ENCODE measurements at places on chromosomes 4 and X. TPM values are rescaled to one million over a fixed set of nuclear protein-coding genes. Genes with fewer than 3 reads are reported as not detected.

- no peak overlapping the region for H3K4me3 ChIP-seq
- H3K4me1 ChIP-seq, result no peaks in the 10 kb centered on the region
- H3K27me3 ChIP-seq, result peaks cover 34% of the 10 kb centered on the region
- no peak for DNase-seq
Measured at GRCh38 chrX:24305905-24306304, 8.0 kb downstream of the SUPT20HL2 start.

- H3K4me1 ChIP-seq, result peaks cover 8% of the 10 kb centered on the region
- H3K27ac ChIP-seq, result no peak overlapping the region
- peaks cover 56% of the 10 kb centered on the region for H3K36me3 ChIP-seq
Measured at GRCh38 chr4:153293742-153294057, 50.8 kb upstream of the MND1 start.

DNA sequence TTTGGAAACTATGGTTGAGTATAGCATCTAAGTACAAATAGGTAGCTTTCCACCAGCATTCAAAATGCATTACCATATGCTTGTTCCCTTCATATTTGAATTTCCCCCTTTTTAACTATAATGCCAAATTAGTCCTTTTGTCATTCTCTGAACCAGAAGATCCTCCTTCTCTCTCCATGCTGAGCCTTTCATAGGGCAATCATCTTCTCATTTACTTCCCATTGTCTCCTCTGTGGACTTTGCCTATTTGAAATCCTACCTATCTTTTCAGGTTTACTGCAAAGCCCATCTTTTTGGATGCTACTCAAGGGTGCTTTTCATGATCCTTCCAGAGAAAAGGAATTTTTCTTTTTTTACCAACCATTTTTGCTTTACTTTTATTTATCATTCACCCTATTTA, 54.7 kb downstream of the DKK2 start:
- DNase-seq, result no peak
- H3K27ac ChIP-seq, result no peak overlapping the region
- H3K36me3 ChIP-seq, result peaks cover 12% of the 10 kb centered on the region
- no peaks in the 10 kb centered on the region for H3K27me3 ChIP-seq

DNA sequence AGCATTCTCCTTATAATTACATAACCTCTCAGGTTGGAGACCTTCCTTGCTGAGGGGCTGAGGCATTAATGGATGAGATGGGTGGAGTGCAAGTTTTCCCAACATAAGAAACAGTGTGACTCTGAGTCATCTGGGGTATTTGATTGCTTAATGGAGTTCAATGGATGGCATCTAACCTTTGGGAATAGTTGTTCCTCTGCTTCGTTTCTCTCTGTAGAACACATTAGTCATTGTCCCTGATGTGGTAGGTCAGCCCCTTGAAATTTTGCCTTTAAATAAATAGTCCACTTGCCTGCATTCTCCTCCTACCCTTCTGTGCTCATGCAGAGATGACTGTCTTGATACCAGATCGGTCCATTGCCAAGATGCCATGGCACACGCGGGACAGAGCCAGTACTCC, 38.6 kb downstream of the SLITRK2 start:
- no peaks in the 10 kb centered on the region for H3K36me3 ChIP-seq
- no peak overlapping the region for H3K27ac ChIP-seq
- H3K4me1 ChIP-seq, result no peaks in the 10 kb centered on the region
- no peak overlapping the region for H3K4me3 ChIP-seq
- no peaks in the 10 kb centered on the region for H3K27me3 ChIP-seq

GRCh38 chr4:96827086-96827485, 987.2 kb downstream of the PDHA2 start:
- H3K27ac ChIP-seq, result no peak overlapping the region
- no peak for DNase-seq
- H3K27me3 ChIP-seq, result no peaks in the 10 kb centered on the region
- no peak overlapping the region for H3K4me3 ChIP-seq
- no peaks in the 10 kb centered on the region for H3K36me3 ChIP-seq
- H3K4me1 ChIP-seq, result no peaks in the 10 kb centered on the region

Gene FGB
- not detected for total RNA-seq

GRCh38 chr4:26891054-26891453, 30.4 kb downstream of the STIM2 start:
- H3K36me3 ChIP-seq, result no peaks in the 10 kb centered on the region
- no peak overlapping the region for H3K4me3 ChIP-seq
- no peak overlapping the region for H3K27ac ChIP-seq
- H3K4me1 ChIP-seq, result no peaks in the 10 kb centered on the region
- H3K27me3 ChIP-seq, result no peaks in the 10 kb centered on the region
- DNase-seq, result no peak

GRCh38 chr4:78004270-78004669, 52.9 kb upstream of the FRAS1 start:
- no peaks in the 10 kb centered on the region for H3K27me3 ChIP-seq
- H3K27ac ChIP-seq, result no peak overlapping the region
- no peaks in the 10 kb centered on the region for H3K36me3 ChIP-seq
- no peak overlapping the region for H3K4me3 ChIP-seq
- H3K4me1 ChIP-seq, result no peaks in the 10 kb centered on the region

- H3K27me3 ChIP-seq, result no peaks in the 10 kb centered on the region
- no peaks in the 10 kb centered on the region for H3K36me3 ChIP-seq
- DNase-seq, result no peak
- H3K27ac ChIP-seq, result no peak overlapping the region
Measured at GRCh38 chr4:40656201-40656863, 26.7 kb upstream of the RBM47 start.

- H3K36me3 ChIP-seq, result no peaks in the 10 kb centered on the region
- H3K27ac ChIP-seq, result no peak overlapping the region
- H3K4me1 ChIP-seq, result no peaks in the 10 kb centered on the region
- H3K27me3 ChIP-seq, result no peaks in the 10 kb centered on the region
- no peak overlapping the region for H3K4me3 ChIP-seq
Measured at GRCh38 chrX:69088171-69088938, 76.9 kb downstream of the PJA1 start.

GRCh38 chr4:150358691-150359090, 223.3 kb upstream of the MAB21L2 start:
- H3K27ac ChIP-seq, result no peak overlapping the region
- H3K4me3 ChIP-seq, result no peak overlapping the region
- H3K36me3 ChIP-seq, result no peaks in the 10 kb centered on the region
- no peaks in the 10 kb centered on the region for H3K27me3 ChIP-seq
